ENCODE measurements at places on chromosomes 5 and 9.
A peak's percentile ranks its signal among the peaks of the same experiment; 100 is the strongest.

DNA sequence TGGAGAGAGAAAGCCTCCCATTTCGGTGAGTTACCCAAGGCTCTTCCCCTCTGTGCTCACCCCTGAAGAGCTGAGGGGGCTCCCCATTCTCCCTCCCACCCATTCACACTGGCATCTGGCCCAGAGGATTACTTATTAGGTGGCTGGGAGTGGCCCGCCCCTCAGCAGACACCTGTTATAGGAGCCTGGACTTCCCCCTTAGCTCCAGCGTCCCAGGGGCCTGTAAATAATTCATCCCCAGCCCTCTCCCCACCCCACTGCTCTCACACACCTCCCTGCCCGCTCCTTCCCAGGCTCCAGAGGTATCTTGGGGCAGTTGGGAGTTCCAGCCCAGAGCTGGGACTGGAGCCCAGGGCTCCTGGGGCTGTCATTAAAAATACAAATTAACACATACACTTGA, 11.6 kb upstream of the SLC6A7 start:
- DNase-seq = no peak

DNA sequence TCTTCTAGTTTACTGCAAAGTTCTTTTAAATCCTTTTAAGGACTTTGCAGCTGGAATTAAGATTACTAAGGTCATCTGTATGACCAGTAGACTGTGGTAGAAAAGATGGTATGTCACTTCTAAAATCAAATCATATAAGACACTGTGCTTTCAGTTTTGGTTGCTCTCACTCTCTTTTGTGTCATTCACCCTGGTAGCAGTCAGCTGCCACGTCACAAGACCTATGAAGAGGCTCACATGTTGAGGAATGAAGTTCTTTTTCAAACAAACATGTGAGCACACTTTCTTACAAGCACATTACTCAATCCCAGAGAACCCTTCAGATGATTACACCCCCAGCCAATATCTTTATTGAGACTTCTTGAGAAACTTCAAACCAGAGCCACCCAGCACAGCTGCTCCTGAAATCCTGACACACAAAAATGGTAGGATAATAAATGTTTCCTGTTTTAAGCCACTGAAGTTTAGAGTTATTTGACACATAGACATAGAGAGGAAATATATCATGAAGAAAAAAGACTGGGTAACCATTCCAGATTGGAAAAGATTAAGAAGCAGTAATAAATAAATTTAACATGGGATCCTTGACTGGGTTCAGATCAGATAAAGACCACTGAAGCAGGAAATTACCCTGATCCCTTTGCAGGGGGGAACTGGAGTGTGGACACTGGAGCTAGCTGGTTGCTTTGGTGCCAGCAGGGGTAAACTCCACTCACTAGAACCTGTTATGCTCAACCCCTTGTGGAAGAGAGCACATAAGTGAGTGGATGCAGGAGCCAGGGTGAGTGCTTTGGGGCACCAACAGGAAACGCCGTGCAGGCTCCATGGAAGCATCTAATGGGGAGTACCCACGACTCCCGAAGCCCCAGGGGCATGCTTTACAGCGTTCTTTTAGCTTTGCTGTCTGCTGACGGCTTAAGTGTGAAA, 64.1 kb downstream of the SLCO4C1 start:
- DNase-seq = no peak

DNA sequence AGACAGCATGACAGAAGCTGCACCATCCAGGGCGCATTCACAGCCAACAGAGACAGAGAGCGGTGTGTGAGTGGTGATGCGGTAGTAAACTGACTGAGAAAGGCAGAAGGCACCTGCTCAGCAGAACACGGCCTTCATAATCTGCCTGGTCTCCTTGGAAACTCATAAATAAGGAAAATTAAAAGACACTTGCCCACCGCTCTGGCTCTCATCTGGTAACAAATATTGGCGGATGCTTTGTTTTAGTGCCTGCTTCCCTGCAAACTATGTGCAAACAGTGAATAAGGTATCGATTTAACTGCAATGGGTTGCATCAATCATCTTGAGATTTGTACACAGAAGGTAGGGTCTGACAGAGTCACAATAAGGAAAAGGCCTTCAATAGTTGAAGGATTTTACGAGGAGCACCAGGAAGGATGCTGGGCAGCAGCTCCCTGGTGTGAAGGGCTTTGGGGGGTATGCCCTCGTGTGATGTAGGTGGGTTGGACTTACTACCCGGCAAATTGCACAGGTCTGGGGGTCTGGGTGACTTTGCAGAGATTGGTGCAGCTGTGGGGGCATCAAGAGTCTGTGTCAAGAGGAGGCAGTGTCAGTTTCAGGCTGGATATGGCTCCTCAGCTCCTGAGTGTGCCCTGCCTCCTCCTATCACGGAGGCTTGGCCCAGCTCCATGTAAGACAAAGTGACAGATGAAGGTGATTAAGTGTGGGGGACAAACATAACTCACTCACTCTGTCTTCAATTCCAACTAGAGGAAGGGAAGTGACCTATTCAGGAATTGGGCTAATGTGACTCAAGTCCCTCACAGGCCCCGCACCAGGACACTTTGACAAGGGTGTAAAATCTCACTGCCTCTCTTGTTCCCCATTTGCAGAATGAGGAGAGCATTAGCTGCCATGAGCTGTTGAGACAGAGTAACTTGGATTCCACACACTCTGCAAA, 166.7 kb downstream of the ICE1 start:
- peak; percentile 53 for DNase-seq

DNA sequence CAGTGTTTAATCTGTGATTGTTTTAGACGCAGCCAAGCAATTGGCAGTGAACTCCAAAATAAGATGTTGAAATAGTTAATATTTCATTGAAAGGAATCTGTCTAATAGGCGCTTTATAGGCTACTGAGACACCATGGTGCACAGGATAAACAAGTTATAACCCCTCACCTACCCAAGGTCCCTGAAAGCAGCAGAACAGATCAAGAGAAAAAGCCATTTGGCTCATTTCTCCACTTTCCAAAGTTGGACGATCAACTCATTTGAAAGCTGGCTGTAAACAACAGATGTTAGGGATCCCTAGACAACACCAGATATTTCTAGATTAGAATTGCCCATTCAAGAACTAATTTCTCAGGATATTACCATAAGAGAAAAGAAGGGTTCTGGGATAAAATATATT, 4.9 kb downstream of the PUM3 start:
- DNase-seq = no peak

DNA sequence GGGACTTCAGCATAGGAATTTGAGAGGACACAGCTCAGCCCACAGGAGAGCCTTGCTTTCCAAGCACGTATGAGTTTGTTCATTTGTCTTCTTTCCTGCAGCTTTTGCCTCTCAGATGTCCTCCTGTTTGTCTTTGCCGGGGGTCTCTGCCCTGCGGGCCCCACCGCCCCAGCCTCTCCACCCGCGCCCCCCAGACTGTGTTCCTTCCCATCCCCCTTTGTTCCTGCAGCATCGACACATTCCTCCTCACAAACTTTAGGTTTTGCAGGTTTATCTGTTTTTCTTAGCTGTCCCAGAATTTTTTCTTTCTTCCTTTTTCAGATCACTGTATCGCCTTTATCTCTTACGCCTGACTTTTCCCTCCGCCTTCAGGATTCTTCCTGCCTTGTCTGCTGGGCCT, 18.9 kb downstream of the UBE2QL1 start:
- no peak for DNase-seq

GRCh38 chr5:141623611-141624010, 4.8 kb upstream of the DIAPH1 start:
- no peak for DNase-seq

DNA sequence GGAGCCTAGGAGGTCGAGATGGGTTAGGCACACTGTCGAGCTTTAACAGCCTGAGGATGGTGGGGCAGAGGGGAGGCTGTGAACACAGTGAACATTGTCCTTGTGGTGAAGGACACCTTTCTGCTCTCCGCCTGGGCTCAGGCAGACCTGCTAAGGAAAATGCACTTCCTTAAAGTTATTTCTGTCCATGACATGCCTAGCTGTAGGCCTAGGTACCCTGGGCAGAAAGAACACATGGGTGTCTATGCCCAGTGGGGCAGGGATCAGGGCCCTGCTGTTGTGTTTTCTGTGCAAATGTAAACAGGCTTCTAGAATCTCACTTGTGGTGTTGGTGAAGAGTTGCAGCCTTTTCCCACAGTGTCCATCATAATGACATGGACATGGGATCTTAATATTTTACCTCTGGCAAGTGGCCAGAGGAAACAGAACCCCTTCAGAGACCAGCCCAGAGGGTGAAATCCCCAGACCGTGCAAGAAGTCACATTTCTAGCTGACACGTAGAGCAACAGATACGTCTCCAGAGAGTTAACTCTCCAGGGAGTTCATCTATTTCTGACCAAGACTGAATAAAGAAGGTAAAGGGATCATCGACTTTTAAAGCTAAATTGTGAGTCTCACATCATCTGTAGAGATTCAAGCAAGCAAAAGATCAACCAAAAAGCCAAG, 79.2 kb downstream of the C9orf152 start:
- DNase-seq = no peak

- peak; percentile 41 for DNase-seq
Measured at GRCh38 chr9:133377721-133378216, 1.6 kb downstream of the STKLD1 start.

Measured in cerebellar cortex (tissue), 1 donor.